Stimulated activated CD4-positive, alpha-beta T cell treated with anti-CD3 and anti-CD28 coated beads, Interleukin-12 subunit alpha, Interleukin-12 subunit beta, amount 100 ng/mL, for 24 hours (primary cell): ENCODE measurements at places on chromosomes 2 and 18.

- DNase-seq = no peak
Measured at GRCh38 chr2:84732897-84733778, 147.7 kb downstream of the TRABD2A start.

GRCh38 chr2:126729896-126730295 lies 73.9 kb downstream of the GYPC start:
- DNase-seq = no peak

DNA sequence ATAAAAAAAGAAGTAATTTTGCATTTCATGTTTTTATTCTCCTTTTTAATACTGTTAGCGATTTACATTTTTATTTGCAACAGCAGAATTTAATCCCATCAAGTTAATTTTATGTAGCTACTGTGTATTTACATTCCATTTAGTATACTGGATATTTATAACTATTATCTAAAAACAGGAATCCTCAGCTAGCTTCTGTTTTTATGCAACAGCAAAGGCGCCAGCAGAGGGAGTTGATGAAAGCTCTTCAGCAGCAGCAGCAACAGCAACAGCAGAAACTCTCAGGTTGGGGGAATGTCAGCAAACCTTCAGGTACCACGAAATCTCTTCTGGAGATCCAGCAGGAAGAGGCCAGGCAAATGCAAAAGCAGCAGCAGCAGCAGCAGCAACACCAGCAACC lies 26.2 kb upstream of the SNORC start:
- DNase-seq = no peak

DNA sequence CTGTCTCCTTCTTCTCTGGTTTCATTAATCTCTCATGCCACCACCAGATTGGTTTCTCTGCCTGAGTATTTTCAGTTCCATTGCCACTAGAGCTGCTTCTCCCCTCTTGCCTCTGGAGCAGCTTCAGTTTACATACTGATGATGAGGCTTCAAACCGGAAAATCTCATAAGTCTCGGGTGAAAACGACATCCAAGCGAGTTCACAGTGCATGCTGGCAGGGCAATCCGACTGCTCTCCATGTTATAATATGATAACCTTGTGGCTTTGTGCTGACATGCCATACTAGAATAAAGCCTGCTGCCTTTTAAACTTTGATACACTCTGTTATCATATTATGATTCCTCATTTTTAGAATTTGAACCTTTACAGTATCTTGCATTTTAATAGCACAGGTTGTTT lies 153.5 kb downstream of the PRPF40A start:
- no peak for DNase-seq

DNA sequence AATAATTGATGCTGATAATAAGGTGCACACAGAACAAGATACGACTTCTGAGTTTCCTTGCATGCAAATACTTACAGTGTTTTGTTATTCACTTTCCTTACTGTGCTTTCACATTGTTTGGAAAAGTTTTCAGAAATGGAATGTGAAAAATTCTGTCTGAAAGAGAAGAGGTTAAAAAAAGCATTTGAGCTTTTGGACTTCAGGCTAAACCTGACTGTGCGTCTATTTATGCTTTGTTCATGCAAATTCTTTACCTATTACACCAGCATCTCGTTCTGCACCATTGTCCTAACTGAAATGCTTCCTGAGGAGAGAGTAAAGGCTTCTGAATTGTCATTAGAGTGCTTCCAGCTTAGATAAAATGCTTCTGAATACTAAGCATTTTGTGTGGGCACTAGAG lies 61.4 kb downstream of the LHCGR start:
- no peak for DNase-seq

- no peak for DNase-seq
Measured at GRCh38 chr18:24964216-24964615, 387.8 kb downstream of the ZNF521 start.

DNA sequence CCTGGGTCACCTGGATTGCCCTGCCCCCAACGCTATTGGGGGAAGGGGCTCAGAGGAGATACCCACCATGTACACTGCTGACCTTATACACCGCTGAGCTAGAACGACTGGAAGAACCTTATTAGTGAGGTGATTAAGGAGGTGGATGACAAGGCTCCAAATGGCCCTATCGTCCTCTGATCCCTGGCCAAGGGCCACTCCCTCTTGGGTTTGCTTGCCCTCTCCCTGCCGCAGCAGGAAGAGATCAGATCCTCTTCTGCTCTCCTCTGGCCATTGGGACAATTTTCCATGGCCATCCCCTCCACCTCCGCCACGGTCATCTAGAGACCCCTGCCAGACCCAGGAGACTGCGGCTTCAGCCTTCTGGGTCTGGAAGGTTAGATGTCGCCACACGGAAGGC lies 1.2 kb downstream of the ZNF514 start:
- DNase-seq = no peak

- DNase-seq = no peak
Measured at GRCh38 chr2:217351378-217351777, 491.5 kb upstream of the TNP1 start.

DNA sequence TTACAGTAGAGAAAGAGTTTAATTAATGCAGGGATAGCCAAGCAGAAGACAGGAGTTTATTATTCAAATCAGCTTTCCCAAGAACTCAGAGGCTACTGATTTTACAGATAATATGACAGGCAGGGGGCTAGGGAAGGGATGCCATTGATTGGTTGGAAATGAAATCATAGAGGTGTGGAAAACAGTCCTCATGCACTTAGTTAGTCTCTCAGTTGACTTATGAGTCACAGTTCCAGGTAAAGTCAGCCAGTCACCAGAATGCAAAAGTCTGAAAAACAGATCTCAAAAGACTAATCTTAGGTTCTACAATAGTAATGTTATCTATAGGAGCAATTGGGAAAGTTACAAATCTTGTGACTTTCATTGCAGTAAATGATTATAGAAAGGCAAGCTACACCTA lies 676.4 kb upstream of the CHAC2 start:
- DNase-seq = no peak

DNA sequence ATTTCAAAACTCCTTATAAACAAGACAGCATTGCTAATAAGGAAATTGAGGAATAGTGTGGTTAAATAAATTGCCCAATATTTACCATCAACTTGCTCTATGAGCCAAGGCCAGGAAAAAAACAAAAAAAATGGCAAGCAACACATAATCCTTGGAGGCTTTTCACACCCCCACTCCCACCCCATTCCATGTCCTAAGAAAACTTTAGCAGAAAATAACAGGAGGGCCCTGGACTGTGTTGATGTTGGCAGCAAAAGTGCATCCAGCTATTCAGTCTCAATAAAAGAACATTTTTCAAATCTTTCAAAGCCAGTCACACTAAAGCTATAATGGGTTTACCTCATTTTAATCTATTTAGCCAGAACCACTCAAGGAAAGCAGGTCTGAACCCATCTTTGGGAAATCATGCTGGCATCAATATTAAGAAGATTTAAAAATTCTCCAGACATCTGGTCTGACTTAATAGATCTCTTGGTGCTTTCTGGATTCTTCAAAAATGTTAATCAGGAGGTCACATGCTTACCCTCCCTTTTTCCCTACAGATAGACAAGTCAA lies 34.6 kb upstream of the STK17B start:
- no peak for DNase-seq

GRCh38 chr2:230582851-230583283 lies 129.8 kb upstream of the CAB39 start:
- DNase-seq = no peak

DNA sequence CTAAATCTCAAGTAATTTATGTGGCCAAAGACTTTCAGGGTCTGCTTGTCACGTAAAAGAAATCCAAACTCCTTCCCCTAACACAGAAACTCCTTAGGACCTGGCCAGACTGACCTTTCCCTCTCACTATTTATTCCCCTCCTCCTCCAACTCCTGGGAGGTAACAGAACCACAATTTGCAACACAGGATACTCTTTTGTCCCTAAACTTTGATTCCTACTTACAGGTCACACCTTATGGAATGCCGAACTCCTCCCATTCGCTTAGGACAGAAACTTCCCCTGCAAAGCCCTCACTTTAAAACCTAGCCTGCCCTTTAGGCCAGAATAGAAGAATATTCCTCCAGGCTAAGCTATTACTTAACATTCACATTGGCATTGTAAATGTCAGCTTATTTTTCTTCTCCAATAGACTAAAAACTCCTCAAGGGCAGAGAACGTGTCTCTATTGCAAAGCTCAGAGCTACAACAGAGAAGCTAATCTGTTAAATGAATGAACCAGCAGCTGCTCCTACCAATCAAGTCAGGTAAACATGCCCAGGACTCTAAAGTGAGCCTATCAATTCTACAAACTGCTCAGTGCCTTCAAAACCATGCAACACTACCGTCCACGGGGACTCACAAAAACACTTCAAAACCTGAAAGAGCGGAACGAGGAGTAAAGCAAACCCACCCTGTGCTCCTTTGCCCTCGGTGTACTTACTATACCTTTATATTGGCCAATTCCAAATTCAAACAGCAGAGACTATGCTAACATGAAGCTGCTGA lies 6.1 kb downstream of the INO80D start:
- DNase-seq = no peak

- DNase-seq = no peak
Measured at GRCh38 chr2:227322530-227323205, 2.4 kb upstream of the MFF start.

DNA sequence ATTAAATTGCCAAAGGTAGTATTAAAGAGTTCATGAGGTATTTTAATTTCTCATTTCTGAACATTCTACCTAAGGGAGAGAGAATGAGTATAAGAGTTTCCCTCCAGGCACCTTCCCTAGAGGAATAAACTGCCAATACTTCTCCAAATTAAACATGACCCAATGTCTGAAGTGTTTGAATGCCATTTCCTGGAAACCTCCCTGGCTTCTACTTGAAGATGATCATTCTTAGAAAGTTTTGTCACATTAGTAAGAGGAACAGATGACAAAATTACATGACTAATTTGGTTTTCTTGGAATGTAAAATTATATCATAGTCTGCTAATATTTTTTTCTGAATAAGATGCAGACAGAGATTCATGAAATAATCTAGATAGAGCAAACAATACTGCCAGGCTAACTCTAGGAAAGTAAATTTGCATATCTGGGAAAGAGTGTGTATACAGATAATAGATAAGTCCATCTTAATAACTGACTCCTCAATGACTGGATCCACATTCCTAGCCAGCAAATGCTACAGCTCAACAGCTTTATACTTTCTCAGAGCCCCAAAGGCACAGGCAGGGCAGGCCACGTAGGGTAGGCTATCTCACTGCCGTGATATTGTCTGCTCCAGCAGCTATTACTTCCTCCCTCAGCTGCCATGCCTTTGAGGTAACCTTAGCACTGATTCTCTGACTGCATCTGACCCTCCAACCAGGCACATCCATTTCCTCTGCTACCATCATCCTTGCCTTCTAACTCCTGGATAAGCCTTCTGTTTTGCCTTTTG lies 630.8 kb upstream of the PIK3C3 start:
- DNase-seq = no peak

DNA sequence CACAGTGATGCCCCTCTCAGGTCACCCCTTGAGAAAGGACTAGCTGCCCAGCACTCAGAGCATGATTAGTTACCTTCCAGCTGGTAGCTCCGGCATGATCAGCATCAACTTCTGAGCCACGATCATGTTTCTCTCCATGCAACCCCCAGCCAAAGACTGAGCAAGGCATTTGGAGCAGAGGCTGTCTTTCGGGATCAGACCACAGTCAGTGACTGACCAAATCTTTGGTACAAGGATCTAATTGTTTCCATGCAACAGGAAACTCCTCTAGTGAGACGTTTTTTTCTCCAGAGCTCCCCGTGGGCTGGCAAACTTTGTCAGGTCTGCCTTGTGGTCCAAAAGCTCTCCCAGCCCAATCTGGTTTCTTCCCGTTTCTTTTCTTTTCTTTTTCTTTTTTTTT lies 244.3 kb downstream of the METTL4 start:
- no peak for DNase-seq

GRCh38 chr2:98253461-98254070 lies 92.7 kb upstream of the CNGA3 start:
- DNase-seq = no peak

- DNase-seq = no peak
Measured at GRCh38 chr2:223956300-223956699, 963 bp upstream of the MRPL44 start.

DNA sequence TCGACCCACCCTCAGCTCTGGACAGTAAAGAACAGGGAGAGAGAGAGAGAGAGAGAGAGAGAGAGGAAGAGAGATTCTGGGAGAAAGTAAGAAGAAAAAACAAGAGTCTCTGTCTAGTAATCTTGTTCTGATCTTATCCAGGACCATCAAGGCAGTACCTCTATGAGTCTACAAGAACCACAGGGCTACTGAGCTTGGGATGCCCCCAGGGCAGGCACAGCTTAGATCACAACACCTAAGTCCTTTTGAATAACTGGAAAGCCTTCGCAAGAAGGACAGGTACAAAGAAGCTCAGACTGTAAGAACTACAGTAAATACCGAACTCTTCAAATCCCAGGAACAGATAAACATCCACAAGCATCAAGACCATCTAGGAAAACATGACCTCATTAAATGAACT lies 51.4 kb upstream of the SGPP2 start:
- DNase-seq = no peak

DNA sequence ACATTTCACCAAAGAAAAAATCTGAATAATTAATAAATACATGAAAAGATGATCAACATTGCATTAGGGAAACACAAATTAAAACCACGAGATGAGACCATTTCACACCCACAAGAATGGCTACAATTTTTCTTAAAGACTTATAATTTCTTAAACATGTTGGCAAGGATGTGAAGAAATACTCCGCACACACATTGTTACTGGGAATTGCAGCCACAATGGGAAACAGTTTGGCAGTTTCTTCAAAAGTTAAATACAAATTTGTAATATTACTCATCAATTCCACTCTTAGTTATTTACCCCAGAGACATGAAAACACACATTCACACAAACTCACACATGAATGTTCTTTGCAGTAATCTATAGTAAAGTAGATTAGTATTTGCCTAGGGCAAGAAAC lies 363.3 kb upstream of the SMIM21 start:
- DNase-seq = no peak

DNA sequence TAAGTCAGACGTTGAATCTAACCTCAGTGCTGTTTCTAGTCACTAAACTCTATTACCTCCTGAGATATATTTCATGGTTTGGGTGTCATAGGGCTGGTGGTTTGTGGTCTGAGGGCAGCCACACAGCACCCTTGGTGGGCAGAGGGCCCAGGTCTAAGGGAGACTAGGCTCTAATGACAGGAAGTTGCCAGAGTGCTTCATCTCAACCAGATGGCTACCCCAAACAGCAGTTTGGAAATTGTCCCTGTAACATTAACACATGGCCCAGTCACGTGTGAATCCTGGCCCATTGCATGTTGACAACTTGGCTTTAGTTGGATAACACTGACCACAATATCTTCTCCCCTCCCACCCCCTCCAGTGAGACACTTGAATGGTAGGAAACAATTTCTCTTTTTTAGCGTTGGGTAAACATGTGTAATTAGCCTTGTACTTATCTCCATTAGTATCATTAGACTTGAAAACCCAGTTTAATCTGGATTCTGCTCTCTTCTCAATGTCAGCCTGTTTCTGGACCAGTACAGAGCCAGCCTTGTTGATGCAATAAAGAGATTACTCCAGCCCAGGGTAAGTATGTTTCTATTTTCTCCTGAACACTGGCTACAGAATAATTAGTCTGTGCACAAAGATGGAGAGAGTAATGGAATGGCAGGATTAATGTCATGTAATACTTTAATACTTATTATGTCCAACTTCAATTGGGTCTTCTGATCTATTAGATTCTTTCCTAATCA lies 187.8 kb upstream of the SIX3 start:
- no peak for DNase-seq

GRCh38 chr2:232890536-232890895 lies 20.5 kb downstream of the SNORC start:
- DNase-seq = no peak
